ENCODE measurements at places on chromosomes 2 and 18.

- H3K36me3 ChIP-seq: no peaks in the 10 kb centered on the region
- no peaks in the 10 kb centered on the region for H3K4me1 ChIP-seq
- DNase-seq: no peak
- H3K27ac ChIP-seq: no peak overlapping the region
These were observed 205.8 kb upstream of the CYRIA start for GRCh38 chr2:16871411-16871810.

DNA sequence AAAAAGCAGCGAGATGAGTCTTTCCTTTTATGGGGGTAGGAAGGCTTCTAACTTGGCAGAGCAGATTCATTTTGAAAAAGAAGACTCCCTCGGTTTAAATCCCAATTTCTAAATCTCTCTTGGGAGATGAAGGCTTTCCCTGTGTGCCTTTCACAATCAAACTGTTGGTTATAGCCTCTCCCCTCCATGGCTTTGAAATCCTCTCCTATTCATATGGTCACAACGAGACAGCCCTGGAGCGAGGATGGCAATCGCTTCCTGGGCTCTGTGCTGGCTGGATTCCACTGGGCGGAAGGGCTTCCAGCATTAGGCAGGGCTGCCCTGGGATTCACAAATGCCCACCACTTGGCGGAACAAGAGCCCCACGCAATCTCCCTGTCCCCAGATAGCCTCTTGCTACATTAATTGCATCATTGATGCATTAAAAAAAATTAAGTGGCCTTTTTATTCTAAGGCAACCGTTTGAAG is 1.6 kb downstream of the CAVIN2 start:
- H3K4me3 ChIP-seq: no peak overlapping the region
- H3K4me1 ChIP-seq: peaks cover 34% of the 10 kb centered on the region

DNA sequence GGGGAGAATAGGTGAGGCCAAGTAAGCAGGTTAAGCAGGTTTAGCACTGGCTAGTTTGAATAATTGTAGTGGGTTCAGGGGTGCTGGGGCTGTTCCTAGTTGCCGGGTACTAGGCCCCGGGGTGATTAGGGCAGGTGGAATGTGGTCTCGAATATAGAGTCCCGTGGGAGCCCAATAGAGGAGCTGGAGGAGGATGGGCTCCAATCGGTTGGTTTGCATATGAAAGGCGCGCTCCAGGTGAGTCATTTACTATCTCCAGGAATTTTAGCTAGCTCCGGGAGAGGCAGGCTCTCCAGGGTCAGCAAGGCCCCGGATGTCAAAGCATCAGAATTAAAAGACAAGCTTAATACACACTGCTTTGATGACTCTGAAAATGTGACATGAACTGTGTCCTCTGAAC is 304.0 kb downstream of the ZNF521 start:
- no peak overlapping the region for H3K4me3 ChIP-seq
- H3K27me3 ChIP-seq: peaks cover 23% of the 10 kb centered on the region
- H3K27ac ChIP-seq: no peak overlapping the region
- H3K4me1 ChIP-seq: peaks cover 4% of the 10 kb centered on the region

GRCh38 chr2:182404092-182404491 is 22.7 kb downstream of the PDE1A start:
- no peaks in the 10 kb centered on the region for H3K4me1 ChIP-seq
- H3K27me3 ChIP-seq: no peaks in the 10 kb centered on the region
- peaks cover 2% of the 10 kb centered on the region for H3K36me3 ChIP-seq
- no peak overlapping the region for H3K4me3 ChIP-seq

All from mesothelial cell of epicardium (in vitro differentiated cells).